Stimulated activated CD8-positive, alpha-beta memory T cell treated with anti-CD3 and anti-CD28 coated beads, Interleukin-7, amount 100 ng/mL, for 1 hour (primary cell): ENCODE measurements at places on chromosomes 13 and 19.

DNA sequence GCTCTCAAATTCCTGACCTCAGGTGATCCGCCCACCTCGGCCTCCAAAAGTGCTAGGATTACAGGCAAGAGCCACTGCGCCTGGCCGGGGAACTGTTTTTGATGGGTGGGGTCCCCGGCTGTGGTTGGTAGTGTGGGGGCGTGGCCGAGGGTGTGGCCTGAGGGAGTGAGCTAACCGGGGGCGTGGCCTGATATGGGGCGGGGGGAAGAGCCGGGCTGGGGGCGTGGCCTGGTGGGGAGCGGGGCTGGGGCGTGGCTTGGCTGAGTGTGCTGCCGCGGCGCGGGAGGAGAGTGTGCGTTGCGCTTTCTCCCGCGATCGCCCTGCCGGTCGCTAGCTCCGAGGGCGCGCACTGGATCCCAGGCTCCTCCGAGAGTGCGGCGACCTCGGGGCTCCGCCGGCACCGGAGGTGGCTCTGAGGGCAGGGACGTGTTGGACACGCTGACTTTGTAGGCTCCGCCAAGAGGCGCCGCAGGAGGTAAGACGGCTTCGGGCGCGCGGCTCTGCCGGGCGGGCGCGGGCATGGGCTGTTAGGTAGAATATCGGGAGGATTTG lies at the start of gene SPATA13:
TSS of gene SPATA13 (plus strand) at position 263 of the 552 bp plus-strand sequence. CDS start 62,210 bp downstream, outside the sequence.
- DNase-seq: peak; percentile 94

DNA sequence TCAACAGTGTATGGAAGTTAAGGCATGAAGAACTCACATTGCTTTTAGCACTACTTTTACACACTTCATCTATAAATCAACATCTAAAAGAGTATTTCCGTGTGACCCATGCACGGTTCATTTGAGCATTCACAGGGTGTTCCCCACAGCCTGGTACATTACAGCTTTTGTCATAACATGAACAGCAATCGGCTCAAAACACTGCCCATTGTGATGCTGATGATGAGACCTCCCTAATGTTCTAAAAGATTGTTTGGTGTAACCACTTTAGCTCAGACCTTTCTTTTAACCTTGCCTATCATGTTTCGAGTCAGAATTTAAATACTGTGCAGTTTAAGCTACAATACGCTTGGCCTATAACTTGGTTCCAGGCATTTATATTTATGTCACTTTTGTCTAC lies 4.1 kb upstream of the KLF5 start:
- no peak for DNase-seq

DNA sequence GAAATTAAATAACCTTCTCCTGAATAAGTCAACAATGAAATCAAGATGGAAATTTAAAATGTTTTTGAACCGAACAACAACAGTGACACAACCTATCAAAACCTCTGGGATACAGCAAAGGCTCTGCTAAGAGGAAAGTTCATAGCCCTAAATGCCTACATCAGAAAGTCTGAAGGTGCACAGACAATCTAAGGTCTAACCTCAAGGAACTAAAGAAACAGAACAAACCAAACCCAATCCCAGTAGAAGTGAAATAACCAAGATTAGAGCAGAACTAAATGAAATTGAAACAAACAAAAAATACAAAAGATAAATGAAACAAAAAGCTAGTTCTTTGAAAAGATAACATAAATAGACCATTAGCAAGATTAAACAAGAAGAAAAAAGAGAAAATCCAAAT lies 9.0 kb downstream of the UGGT2 start:
- DNase-seq: no peak

GRCh38 chr19:55088543-55089341 lies 13.1 kb downstream of the EPS8L1 start:
- peak; percentile 55 for DNase-seq

DNA sequence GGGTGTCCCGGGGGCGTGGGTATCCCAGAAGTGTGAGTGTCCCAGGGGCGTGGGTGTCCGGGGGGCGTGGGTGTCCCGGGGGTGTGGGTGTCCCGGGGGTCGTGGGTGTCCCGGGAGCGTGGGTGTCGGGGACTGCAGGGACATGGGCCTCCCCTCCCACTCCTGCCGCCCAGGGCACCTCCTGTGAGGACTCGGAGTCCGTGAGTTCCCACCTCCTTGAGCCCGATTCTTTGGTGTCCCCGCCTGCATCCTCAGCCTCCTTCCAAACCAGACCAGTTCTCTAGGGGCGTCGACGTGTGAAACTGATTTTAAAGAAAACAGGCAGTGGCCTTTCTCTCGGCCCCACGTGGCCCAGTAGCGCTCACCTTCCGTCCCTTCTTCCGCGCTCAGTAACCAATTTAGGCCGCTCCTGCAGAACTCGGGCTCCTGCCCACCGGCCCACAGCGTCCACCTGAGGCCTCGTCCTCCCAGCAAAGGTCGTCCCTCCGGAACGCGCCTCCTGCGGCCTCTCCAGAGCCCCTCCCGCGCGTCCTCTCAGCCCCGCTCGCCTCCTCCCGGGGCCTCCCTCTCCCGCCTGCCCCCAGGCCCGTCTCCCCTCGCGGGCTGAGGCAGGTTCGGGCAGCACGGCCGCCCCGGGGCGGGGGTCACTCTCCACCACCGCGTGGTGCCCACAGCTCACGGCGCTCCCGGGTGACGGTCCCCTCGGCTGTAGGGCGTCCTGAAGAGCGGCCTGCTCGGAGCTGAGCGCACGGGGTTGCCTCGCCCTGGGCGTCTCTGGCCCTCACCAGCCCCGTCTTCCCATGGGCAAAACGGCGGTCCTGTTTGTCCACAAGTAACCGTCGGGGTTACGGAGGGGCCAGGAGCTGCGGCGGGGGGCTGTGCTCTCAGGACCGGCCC lies 3.8 kb downstream of the F7 start:
- DNase-seq: no peak

DNA sequence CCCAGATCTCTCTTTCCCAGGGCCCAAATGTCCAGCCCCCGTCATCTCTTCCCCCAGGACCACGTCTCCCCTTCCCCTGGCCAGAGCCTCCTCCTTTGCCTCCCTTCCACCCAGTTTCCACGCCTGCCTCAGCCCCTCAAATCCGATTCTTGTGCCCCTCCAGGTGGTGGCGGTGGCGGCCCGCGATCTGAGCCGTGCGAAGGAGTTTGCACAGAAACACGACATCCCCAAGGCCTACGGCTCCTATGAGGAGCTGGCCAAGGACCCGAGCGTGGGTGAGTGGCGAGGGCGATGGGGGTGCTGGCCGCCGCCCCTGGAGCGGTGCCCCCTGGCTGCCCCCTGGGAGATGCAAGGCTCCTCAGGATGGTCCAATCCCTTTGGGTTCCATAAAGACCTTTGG lies 1.3 kb downstream of the DHDH start:
- no peak for DNase-seq

DNA sequence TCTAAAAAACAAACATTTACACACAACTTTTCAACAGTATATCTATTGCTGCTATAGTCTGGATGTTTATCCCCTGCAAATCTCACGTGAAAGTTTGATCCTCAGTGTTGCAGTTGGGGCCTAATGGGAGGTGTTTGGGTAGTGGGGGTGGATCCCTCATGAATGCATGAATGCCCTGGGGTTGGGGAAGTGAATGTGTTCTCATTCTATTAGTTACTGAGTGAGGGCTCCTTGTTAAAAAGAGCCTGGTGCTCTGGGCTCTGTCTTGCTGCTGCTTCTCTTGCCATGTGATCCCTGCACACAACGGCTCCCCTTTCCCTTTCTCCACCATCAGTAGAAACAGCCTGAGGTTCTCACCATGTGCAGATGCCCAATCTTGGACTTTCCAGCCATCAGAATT lies 242.7 kb upstream of the HTR2A start:
- DNase-seq: no peak

DNA sequence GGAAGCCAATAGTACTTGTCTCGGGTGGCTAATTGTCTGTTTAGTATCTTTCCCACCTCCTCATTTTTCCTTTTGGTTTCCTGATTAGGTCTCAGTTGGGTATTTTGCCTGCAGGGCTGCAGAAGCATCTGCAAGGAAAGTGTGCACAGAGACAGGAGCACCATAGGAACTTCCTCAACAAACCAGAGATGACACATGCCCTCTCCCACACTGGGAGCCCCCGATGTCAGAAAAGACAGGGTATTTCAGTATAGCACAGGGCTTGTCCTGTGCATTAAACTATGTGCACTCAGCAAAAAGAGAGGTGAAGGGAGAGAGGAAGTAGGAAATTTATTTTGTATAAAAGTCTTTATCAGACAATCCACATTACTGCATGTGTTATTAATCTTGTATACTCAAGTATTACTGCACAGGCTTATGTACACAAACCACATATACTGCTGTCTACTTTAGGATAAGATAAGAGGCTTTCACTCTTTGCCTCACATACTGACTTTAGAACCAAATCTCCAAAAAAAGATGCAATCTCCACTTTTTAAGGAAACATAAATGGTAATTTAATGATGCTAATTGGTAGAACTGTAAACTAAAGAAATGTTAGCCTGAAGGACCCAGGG lies 501.0 kb downstream of the FOXO1 start:
- DNase-seq: no peak

DNA sequence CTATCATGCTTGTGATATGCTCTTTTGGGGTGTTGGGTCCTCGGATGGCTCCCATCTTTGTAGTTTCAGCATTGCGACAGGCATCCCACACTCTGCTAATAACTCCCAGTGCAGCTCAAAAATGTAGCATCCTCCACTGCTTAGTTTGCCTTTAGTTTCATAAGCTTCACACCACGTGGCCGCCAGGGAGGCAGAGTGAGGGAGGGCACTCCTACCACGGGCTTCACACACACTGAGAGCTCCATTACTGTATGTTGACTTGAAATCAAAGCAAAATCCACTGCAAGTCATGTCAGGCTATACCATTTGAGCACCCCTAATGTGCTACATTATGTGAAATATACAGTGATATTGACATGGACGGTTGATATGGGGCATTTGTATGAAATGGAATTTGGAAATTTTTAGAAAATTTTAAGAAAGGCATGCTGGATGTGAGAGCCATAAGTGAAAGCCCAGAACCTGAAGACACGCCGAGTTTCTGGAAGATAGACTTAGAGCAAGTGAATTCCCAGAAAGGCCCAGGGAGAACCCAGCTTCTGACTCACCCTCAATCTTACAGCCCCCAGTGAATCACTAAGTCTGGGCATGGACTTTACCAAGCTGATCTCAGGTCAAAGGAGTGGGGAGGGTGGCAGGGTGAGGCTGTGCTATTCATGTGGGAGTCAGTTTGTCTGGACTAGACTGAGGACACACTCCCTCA lies 94.1 kb downstream of the HSPH1 start:
- no peak for DNase-seq

DNA sequence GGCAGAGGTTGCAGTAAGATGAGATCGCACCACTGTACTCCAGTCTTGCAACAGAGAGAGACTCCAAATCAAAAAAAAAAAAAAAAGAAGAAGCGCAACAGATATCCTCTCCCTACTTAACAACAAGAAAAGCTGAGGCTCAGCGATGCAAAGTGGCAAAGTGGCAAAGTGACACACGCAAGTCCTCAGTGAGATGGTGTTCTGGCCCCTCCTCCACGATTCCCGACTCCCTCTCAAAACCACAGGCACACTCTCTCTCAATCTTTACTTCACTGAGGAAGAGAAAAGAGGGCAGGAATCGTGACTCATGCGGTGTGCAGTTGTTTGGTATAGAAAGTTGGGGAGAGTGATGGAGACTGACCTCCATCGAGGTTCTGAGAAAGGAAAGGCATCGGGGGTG lies 12.6 kb downstream of the FFAR2 start:
- no peak for DNase-seq

DNA sequence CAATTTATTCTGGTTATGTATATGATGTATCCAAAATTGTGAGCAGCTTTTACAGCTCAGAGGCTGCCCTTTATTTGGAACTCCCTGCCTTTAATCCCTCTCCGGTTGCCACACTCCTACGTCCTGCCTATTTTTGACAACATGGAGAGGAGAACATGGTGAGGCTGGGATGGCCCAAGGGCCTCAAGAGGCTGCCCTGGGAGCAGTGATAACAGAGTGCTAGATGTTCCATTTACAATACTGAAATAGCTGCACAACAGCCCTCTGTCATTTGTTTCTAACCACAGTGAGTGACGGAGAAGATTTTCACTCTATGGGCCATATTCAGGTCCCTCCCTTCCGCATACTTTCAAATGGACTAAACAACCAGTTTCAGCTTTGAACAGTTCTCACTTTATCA lies 33.4 kb downstream of the STARD13 start:
- no peak for DNase-seq

GRCh38 chr19:4365341-4365740 lies 22.0 kb downstream of the MPND start:
- no peak for DNase-seq

- DNase-seq: no peak
These were observed 37.9 kb upstream of the SEMA6B start for GRCh38 chr19:4597278-4597974.

GRCh38 chr19:5973867-5974635 lies 3.9 kb downstream of the RANBP3 start:
- no peak for DNase-seq

DNA sequence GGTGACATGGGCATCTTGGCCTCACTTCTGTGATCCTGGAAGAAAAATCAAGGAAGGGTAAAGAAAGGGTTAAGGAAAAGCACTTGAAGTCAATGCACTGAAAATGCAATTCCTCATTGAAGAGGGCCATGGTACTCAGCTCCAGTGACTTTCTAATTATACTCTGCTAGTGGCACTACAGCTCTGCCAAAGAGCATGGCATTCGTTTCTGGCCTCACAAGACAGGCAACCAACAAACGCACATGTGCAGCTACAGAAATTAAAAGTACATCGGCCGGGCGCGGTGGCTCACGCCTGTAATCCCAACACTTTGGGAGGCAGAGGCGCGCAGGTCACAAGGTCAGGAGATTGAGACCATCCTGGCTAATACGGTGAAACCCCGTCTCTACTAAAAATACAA lies 21.8 kb downstream of the SACS start:
- no peak for DNase-seq
